Myocyte (in vitro differentiated cells): ENCODE measurements at places on chromosomes 6 and 20.

- no peak for DNase-seq
Observed at GRCh38 chr6:95280686-95281273, 296.6 kb upstream of the MANEA start.

DNA sequence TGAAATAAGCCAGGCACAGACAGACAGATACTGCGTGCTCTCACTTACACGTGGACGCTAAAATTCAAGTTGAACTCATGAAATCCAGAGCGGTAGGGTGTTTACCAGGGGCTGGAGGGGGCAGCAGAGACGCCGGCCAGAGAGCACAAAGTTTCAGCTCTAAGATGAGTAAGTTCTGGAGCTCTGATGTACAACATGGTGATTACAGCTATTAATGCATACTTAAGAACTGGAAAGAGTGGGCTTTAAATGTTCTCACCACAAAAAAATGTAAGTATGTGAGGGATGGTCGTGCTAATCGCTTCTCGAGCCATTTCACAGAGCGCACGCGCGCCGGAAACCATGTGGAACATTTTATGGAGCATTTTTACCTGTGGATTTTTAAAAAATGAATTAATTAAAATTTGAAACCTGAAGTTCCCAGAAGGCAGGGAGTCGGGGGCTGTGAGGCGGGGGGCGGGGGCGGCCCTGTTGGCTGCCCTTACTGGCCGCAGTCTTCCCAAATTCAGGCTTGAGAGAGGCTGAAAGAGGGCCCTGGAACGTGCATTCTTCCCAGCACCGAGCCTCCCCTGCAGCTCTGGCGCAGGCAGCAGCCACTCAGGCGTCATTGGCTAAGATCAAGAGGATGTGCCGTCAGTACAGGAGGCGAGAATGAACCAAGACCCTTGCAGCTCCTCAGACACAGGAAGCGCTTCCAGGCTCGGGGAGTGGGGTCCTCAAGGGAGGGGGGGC is 8.5 kb upstream of the SLCO4A1 start:
- no peak for DNase-seq

DNA sequence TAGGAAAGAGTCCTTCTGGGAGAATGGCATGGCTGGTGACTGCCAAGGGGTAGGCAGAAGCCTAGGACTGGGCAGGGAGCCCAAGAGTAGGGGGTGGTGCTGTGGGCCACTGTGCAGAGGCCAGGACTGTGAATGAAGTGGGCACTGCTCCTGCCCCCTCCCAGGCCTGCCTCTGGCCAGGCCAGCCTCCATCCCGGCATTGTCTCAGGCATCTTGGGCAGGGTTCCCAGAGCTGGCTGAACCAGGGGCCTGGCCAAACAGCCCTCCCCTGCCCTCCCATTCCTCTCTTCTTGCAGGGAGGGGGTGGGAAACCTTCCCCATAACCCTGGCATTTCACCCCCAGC is 81.6 kb downstream of the MRPL14 start:
- peak; percentile 21 for DNase-seq

GRCh38 chr6:44219815-44220784 is 3.3 kb upstream of the SLC29A1 start:
- no peak for DNase-seq

- DNase-seq, result no peak
Observed at GRCh38 chr6:119547024-119547423, 197.5 kb upstream of the MAN1A1 start.

- no peak for DNase-seq
Observed at GRCh38 chr6:139327038-139327437, 35.2 kb upstream of the TXLNB start.

DNA sequence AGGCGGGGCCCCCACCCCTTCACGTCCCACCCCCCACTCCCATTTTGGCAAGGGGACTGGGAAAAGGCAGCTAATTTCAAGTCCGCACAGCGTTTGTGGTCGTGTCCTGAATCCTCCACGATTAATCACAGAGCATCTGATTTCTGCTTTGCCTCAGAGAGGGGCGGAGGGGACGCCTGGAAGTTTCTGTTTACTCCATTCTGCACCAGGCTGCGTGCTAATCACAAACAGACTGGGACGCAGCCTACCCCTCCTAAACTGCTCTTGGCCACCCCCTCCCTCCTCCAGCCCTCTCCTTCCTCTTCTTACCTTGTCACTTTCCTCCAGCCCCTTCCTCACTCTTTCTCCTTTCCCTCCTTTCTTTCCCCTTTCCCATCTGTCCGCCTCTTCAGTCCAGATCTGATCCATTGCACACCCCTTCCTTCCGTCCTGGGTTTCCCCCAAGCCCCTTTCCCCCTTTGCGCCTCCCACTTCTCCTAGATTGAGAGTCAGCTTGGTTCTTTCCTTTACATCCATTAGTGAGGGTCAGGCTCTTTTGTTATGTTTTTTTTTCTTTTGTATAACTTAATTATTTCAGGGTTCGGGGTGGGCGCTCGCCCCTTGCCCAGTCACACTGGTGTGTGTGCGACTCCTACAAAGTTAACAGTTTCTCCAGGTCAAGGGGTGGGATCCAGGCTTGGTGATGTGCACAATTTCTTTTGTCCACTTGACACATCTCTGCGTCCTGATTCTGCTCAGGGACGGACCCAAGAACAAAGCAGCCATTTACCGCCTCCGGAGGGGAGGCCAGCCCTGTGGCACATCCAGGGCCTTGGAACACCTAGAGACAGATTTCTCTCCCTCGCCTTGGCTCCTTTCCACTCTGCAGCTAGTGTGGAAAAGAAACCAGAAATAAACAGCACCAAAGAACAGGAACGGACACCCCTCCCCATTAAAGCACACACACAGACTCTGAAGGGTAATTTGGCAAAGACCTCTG is 520 bp upstream of the RIPOR3 start:
- peak; percentile 33 for DNase-seq

DNA sequence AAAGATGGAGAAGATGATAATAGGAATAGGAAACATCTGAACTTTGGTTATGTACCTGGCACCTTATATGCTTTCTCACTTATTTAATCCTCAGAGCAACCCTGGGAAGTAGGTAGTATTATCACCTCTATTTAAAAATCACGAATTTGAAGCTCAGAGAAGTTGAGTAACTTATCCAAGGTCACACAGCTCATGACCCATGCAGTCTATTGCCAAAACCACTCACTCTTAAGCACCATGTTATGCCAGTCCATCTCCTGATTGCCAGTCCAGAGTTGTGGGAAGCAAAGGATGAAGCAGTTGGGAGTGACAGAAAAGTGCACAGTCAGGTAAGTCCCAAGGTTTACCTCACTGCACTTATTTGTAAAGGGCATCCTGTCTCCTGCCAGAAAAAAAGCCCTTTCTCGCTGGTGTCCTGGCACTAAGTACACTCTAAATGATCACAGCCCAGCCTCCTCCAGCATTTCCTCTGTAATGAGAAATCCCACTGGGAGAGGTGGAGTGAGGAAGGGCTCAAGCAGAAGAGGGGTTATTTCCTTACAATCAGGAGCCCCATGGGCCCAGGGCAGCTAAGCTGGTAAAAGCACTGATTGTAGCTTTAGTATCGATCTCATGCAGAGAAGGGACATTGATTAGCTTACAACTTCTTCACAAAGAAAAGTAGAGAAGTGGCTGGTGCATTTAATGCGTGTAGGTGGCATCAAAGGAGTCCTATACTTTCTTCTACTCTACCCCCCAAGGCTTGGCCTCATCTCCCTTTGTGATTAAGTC is 21.3 kb upstream of the SCGN start:
- DNase-seq, result no peak
